ENCODE measurements at places on chromosomes 2 and 18. TPM values are rescaled to one million over a fixed set of nuclear protein-coding genes. Genes with fewer than 3 reads are reported as not detected.

DNA sequence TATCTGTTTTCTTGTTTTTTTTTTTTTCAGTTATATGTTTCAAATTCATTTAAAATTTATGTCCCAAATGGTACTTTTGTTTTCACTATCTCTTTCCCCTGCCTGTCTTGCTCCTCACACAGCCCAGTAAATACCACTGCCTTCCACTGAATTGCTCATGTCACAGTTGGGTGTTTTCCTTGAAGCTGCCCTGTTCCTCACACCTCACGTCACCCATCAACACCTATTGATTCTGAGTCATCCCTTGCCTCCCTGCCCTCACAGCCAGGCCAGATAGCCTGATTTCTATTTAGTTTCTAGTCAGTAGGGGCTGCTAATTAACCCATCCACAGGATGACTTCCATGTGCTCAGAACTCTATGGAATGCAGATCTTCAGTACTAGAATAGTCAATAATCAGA, 25.3 kb downstream of the FSHR start:
- DNase-seq = no peak

DNA sequence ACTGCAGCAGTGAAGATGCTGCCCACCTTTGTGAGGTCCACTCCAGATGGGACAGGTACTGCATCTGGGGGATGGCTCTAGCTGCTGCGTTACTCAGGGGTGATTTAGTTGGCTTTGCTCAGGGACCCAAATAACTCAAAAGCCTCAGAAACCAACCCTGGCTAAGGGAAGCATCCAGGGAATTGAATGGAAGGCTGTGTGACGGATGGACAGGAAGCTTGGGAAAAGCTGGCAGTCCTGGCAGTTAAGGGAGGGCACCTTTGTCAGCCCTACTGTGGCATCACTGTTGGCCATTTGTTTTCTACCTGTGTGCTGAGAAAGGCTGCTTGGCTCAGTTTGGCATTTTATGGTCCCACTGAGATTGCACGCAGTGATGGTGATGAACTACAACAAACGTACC, 20.5 kb downstream of the HK2 start:
- no peak for DNase-seq

DNA sequence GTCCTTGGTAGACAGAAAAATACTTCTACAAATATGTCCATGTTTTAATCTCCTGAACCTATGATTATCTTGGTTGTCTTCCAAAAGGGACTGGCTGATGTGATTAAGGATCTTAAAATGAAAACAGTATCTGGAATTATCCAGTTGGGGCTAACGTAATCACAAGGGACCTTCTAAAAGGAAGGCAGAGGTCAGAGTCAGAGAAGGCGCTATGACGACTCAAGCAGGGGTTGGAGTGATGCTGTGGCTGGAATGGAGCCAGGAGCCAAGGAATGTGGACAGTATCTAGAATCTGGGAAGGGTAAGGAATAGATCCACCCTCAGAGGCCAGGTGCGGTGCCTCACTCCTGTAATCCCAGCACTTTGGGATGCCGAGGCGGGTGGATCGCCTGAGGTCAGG, 4.2 kb upstream of the USP14 start:
- no peak for DNase-seq

DNA sequence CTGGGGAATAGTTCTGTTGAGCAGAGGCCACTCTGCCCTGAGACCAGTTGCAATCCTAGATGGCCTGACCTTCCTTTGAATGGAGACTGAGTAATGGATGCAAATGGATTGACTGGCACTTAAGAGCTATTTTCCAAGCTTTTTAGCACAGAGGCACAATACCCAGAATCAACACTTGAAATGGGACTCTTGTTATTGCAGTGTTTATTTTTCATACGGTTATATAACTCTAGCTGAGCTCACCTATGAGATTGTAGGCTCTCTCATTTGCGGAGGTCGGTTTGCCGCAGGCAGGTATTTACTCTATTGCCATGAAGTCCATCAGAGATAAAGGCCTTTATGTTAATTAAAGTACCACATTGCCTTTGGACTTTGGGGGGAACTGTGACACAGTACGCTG, 422.3 kb upstream of the CELF4 start:
- no peak for DNase-seq

- no peak for DNase-seq
Measured at GRCh38 chr18:70355620-70356385, 67.0 kb downstream of the SOCS6 start.

- no peak for DNase-seq
Measured at GRCh38 chr2:149902081-149902480, 314.5 kb upstream of the MMADHC start.

DNA sequence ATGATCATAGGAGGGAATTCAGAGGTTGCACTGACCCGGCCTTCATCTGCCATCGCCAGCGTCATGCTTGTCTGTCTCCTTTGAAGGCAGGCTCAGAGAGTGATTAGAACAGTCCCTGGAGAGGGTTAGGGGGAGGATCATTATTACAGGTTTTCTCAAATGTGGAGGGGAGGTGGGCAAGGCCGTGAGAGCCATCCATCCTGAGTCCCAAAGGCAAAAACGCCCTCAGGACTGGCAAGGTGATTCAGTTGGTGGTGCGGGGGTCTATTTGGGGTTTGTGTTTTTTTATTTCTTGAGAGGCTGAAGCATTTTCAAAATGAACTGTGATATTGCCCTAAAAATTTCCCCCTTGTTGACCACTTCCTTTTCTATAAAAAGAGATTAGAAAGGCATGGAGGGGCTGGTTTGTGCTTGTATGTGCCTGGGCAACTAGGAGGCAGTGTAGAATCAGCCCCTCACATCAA, 39.3 kb upstream of the GYPC start:
- no peak for DNase-seq

- DNase-seq = no peak
Measured at GRCh38 chr2:694906-695510, 17.8 kb upstream of the TMEM18 start.

- DNase-seq = no peak
Measured at GRCh38 chr2:34105006-34105767, 506.1 kb upstream of the FAM98A start.

- no peak for DNase-seq
Measured at GRCh38 chr2:28400419-28400818, 7.8 kb downstream of the FOSL2 start.

DNA sequence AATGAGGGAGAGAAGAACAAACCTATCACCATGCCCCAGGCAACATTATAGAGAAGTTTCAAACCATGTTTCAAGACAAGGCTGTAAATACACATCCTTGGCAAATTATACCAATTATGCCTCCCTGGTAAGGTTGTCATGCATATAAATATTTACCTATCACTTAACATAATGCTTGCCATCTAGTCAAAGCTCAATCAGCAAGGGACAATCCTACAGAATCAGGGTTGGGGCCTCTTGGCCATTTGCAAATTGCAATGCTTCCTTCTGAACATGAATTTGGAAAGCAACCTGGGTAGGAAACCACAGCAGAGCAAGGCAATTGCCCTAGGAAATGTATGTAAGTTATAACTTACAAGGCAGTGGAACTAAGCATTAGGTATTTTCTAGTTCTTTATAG, 907.2 kb upstream of the CDH2 start:
- no peak for DNase-seq

DNA sequence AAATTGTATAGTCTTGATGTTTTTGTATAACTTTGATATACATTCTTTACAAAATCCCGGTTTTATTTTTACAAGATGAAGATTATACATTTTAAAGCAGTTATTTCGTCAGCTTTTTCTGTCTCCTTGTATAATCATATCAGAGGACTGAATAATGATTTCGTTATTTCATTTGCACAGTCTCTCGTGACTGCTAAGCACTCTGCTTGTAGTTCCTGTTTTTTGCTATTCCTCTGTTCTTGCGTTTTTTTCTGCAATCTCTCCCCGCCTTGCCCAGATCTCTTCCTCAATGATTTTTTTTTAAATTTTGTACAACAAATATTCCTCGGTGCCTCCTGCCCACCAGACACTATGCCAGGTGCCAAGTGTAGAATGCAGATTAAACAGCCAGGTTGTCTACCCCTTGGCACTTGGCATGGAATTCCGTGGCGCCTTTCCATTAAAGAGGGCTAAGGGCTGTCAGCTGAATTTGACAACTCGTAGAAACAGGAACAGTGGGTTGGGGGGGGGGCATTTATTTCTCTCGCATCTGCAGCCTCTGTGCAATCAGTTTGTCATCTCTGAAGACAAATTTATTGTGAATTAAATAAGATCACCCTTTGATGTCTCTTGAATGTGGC, 69.6 kb downstream of the KLHL29 start:
- no peak for DNase-seq

DNA sequence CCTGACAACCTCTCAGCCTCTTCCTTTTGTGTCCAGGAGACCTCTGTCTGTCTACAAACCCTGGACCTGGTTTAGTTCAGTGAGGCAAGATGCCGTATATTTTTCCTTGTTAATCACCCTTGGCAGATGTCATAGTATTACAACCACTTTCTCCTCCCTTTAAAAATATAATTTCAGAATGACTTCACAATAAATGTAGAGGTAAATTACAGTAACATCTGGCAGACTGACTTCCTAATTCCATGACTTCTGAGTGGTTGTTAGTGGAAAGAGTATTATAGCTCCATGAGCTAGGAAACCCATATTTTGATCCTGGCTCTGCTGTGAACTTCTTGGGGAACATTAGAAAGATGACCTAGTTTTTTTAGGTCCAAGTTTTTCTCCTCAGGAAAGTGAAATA, 39.5 kb downstream of the SPATS2L start:
- no peak for DNase-seq

IL1F10 gene
- not detected for total RNA-seq

LHCGR gene
- total RNA-seq = 0.40 TPM

GBX2 gene
- total RNA-seq = 1.8 TPM

AOX1 gene
- 15.2 TPM for total RNA-seq

RASGRP3 gene
- not detected for total RNA-seq

All from NCI-H460 (cell line).